ENCODE measurements at places on chromosomes 13 and 19.
A peak's percentile ranks its signal among the peaks of the same experiment; 100 is the strongest.

DNA sequence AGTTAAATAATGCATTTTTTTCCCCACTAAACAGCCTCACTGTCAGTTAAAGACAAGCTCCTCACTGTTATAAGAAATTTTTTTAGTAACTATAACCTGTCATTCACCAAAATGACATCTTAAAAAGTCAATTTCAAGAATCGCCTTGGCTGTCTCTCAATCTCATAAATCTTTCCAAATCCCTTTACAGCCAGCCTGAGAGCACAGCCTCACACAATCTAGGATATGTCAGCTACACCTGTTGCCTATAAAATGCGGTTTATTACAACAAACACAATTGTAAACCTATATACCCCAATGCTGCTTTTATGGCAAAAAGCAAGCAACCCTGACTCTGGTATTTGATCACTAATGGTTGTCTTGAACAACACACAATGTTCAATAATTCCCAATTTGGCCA is 29.5 kb upstream of the FNDC3A start:
- DNase-seq: no peak

DNA sequence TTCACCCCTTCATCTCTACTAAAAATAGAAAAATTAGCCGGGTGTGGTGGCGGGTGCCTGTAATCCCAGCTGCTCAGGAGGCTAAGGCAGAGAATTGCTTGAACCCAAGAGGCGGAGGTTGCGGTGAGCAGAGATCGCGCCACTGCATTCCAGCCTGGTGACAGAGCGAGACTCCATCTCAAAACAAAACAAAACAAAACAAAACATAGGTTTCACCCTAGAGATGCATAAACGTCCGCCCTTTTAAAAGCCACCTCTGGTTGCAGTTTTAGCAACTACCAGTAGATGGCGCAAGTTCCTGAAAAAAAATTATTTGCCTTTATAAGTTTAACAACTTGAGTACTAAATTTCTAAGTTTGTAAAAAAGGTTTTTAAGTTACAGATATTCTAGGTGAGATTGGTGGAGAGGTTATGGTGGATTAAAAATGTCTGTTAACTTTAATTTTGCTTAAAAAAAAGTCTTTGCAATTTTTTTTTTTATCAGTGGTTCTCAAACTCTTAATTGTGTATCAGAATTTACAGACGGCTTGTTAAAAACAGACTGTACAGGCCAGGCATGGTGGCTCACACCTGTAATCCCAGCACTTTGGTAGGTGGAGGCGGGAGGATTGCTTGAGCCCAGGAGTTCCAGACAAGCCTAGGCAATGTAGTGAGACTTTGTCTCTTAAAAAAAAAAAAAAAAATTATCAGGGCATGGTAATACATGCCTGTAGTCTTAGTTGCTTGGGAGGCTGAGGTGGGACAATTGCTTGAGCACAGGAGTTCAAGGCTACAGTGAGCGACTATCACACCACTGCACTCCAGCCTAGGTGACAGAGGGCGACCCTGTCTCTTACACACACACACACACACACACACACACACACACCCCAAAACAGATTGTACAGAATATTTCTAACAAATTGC is 42.1 kb downstream of the NAA16 start:
- peak; percentile 29 for DNase-seq

DNA sequence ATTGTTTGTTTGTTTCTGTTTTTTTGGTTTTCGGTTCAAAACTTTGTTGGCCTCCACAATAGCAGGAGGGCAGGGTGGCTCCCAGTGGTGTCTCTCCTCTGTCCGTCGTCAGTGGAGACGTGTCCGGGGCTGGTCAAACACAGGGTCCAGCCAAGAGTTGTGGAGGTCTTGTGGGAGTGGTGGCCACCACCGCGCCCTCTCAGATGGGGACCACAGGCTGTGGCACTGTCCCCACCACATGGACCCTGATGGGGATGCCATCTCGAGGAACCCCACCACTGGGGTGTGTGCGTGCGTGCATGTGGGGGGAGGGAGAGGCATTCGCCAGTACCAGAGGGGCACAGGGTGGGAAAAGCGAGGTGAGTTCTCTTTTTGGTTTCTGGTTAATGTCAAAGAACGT is 13.8 kb downstream of the ZNF574 start:
- no peak for DNase-seq

- DNase-seq: no peak
Measured at GRCh38 chr13:78121001-78121400, 202.4 kb upstream of the EDNRB start.

DNA sequence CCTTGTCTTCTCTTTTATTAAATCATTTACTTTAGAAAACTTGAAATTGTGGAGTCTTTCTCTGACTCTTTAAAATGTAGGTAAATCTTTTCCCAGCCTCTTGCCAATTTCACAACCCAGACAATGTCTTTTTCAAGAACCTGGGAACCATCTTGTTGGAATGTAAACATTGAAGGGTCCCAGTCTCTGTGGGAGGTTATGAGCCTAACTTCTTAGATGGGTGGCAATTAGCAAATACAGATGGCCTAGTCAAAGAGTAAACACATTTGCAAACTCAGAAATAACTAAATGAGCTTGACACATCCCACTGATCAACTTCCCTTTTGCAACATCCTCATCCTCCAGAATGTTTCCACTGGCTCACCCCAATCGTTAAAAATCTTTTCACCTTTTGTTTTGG is 721.0 kb downstream of the PCDH9 start:
- DNase-seq: no peak

DNA sequence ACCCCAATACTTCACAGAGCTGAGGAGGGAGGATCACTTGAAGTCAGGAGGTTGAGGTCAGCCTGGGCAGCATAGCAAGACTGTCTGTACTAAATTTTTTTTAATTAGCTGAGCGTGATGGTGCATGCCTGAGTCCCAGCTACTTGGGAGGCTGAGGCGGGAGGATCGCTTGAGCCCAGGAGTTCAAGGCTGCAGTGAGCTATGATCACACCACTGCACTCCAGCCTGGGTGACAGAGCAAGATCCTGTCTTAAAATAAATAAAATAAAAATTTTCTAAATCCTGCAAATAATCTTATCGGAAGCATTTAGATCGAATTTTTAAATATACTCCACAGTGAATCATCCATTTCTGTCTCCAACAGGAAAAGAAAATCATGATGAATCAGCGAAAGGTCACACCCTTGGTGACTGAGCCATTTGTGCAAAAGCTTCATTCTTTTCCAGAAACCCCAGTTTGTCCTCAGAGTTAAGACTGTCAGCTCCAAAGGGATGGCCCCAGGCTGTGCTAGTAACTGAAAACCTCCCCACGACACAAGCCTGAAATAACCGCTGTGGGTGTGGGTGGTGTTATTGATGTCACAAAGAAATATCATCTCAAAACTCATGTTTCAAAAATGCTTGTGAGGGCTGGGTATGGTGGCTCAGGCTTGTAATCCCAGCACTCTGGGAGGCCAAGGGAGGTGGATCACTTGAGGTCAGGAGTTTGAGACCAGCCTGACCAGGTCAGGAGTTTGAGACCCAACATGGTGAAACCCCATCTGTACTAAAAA is 167.6 kb downstream of the PTPRS start:
- no peak for DNase-seq

DNA sequence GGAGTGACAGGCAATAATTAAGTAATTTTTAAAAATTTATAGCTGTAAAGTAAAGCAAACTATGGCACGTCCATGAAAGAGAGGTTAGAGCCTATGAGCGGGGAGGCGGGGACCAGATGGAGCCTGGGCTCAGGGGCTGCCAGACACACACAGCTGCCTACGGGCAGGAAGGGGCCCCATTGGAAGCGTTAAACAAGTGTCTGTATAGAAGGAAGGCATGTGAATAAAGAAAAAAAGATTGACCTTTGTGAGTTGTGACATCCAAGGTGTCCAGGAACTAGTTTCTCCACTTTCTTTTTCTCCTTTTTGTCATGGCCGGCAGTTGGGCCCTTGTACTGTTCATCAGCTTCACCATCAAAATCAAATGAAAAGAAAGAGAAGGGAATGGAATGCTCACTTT is 56.8 kb downstream of the LRCH1 start:
- no peak for DNase-seq

DNA sequence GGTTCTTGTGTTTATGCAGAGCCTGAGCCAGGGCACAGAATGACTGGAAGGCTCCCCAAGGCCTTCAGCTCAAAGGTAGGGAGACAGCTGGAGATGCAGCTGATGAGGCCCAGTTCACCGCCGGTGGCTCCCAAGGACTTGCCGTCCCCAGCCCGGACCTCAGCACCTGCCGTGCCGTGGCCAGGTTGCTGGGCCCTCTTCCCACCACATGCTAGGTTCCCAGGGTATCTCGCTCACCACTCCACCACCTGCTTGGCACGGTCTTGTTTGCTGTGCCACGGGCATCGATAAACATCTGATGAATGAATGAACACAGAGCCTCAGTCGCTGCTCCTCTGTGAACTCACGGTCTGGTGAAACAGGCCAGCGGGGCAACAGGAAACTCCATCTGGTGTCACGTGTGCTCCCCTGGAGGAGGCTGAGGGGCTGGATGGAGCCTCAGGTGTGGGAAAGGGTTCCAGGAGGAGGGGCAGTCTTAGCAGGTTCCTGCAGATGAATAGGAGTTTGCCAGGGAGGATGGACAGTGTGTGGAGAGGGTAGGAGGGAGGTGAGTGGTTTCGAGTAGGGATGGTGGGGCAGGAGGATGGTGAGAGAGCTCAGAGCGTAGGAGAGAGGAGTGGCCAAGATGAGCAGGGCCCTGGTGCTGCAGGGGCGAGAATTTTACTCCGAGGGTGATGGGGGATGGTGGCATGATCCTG is 3.6 kb upstream of the KLK14 start:
- no peak for DNase-seq

DNA sequence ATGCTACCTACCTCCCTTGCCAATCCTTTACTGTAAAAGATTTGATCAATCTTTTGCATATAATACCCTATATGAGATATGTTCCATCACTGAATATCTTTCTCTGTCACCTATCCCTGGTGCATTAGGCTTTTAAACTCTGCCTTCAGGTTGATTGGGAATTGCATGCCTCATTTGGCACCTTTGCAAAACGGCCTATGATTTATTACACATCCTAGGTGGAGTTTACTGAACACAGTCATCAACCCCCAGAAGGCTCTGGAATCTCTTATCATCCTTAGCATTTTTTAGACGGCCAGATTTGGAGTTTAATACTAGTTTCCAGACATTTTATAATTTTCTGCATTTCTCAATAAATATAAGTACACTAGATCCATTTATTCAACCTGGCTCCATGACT is 448.4 kb upstream of the SLC10A2 start:
- no peak for DNase-seq

DNA sequence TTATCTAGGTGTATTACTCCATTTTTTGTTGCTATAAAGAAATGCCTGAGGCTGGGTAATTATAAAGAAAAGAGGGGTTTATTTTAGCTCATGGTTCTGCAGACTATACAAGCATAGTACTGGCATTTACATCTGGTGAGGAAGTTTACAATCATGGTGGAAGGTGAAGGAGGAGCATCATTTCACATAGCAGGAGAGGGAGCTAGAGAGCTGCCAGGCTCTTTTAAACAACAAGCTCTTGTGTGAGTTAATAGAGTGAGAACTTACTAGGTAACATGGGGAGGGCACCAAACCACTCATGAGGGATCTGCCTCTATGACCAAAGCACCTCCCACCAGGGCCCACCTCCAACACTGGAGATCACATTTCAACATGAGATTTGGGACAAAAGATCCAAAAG is 221.7 kb upstream of the GPC6 start:
- DNase-seq: no peak

GRCh38 chr19:39155114-39155700 is 29.6 kb downstream of the PAK4 start:
- DNase-seq: no peak
